ENCODE measurements at places on chromosomes 12 and 14.

- DNase-seq, result no peak
Measured at GRCh38 chr14:106843386-106843785, 1317.0 kb downstream of the TMEM121 start.

- DNase-seq, result peak; percentile 32
Measured at GRCh38 chr12:27635349-27635972, 60.8 kb upstream of the REP15 start.

DNA sequence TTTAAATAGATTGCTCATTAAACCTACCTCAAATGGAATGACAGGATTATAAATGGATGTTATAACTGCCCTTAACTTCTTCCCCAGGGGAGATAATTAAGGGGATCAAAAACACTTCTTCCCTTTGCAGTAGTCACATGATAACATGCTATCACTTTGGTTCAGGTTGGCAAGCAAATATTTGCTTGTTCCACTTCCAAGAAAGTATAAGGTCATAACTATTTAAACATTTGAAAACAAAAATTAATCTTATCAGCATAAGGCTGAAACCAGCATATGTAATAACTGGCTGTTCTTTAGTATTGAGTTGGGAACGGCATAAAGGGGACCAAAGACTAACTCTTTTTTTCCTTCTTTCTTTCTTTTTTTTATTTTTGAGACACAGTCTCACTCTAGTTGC, 2.4 kb upstream of the LYZ start:
- DNase-seq, result no peak

GRCh38 chr12:111201036-111201435, 167.9 kb downstream of the PHETA1 start:
- DNase-seq, result no peak
